ENCODE measurements at places on chromosomes 12 and 14.

GRCh38 chr14:65223636-65224035, 121.3 kb upstream of the MAX start:
- DNase-seq = no peak

DNA sequence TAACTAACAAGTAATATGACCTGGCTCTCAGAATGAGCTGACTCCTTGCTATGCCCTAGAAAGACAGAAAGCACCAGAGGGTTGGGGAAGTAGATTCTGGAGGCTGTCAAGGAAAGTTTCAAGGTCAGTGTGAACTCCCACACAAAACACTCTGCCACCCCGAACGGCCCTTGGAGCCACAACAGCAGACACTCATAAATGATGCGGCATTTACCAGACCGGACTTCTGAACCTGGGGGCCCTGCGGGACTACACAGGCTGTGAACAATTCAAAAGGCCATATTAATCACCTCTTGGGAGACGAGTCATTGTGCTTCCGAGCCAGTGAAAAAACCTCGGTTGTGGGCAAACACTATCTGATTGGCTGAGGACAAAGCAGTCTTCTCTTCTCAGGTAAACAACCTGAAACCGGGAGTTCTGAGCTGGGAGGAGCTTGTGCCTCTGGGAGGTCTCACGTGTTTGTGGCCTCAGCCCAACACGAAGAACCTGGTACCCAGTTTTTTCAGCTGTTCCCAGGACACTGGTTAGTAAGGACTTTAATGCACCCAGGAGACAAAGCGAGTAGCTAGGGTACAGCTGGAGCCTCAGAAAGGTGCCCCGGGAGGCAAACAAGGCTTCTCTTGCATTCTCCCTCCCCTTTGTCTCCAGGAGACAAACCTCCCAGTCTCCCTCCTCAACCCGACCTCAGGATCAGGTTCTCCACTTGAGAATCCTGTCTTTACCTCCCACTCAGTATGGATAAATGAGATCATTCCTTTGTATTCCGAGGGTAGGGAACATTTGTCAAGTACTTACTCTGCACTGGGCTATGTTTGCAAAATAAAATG, 35.3 kb downstream of the VWF start:
- DNase-seq = no peak

- DNase-seq = no peak
Observed at GRCh38 chr14:34623506-34623905, 6.4 kb downstream of the SNX6 start.

DNA sequence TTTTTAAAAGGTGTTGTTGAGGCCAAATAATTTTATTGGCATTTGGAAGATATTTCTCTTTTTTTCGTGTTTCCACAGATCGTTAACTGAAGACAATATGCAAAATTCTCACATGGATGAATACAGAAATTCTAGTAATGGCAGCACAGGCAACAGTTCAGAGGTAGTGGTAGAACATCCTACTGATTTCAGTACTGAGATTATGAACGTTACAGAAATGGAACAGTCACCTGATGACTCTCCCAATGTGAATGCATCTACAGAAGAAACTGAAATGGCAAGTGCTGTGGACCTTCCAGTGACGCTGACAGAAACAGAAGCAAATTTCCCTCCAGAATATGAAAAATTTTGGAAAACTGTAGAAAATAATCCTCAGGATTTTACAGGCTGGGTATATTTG, 11.2 kb downstream of the PRPF39 start:
- DNase-seq = no peak

DNA sequence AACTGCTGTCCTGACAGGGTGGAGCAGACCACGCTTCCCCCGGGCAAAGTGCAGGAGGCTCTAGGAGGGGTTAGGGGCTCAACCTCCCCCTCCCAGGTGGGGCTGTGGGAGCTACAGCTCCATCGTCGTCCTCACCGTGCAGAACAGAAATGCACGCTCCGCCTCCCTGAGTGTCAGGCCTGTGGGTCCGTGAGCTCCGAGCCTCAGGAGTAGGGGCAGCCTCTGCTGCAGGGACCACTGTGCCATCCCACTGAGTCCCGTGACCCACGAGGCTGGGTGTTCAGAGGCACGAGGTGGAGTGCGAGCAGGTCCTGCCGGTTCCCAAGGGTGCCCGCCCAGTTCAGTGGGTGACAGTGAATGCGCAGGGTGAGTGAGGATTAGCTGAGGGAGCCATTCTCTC, 48.6 kb downstream of the CACNA1C start:
- DNase-seq = no peak

- DNase-seq = peak; percentile 5
Observed at GRCh38 chr12:121992059-121992879, 29.4 kb upstream of the BCL7A start.

Measured in stimulated activated CD8-positive, alpha-beta memory T cell treated with anti-CD3 and anti-CD28 coated beads, Interleukin-7, amount 100 ng/mL, for 1 hour (primary cell).